GM12864 (cell line): ENCODE measurements at places on chromosomes 5 and 9.

DNA sequence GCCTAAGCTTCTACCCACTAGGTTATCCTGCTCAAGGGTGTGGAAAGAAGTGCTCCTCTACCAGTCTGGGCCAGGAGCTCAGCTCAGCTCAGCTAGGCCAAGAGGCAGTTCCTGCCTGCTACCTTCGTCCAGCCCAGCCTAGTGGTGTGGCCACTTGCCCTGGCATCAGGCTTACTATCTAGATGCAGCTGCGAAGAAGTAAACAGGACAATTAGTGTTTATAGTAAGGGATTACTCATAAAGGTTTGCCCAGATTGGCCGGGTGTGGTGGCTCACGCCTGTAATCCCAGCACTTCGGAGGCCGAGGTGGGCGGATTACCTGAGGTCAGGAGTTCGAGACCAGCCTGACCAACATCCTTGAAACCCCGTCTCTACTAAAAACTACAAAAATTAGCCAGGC lies 12.8 kb upstream of the SPATA24 start:
- DNase-seq = no peak

DNA sequence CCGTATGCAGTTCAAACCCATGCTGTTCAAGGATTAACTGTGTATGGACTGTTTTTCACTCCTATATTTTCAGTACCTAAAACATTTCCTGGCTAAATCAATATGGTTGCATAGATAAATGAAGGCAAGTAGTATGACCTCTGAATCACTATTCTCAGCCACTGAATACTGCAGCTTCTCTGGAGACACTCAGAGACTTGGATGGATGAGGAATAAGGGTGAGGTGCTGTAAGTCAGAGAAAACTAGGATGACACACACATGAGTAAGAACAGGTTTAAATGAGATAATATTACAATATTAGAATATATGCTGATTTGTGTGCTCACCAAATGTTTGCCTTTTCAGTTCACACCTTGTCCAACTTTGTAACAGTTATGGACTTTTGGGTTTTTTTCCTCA lies 26.0 kb upstream of the ANXA1 start:
- no peak for DNase-seq

- DNase-seq = no peak
Observed at GRCh38 chr5:7849681-7850394, 1.1 kb downstream of the CFAP90 start.

- no peak for DNase-seq
Observed at GRCh38 chr9:133088146-133088750, 26.5 kb downstream of the CEL start.

DNA sequence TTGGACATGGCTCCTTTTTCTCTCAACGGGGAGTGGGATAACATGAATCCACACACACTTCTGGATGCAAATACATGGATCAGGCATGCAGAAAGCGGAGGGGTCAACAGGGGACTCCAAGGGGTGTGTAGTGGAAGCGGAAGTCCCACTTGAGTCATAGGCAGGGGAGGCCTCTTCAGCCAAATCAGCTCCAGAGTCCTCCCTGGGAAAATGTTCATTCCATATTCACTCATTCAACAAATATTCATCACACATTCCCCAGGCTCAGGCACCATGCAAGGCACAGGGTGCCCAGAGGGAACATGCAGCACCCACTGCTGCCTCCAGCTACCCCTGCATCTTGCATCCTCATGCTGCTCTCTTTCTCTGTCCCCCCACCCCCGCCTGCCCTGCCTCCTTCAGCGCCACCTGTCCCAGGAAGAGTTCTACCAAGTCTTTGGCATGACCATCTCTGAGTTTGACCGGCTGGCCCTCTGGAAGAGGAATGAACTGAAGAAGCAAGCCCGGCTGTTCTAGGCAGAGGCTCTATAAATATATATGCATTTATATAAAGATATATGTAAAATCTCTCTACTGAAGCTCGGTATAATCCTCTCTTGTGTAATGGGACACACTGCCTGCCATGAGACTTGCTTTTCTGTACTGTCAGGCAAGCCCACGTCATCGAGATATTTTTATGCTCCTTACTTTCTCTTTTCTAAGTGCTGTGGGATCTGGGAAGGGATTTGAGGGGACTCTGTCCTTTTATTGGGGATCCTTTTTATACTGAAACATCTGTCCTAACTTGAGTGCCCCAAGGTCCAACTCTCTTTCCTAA lies 13.6 kb upstream of the AFAP1L1 start:
- no peak for DNase-seq

DNA sequence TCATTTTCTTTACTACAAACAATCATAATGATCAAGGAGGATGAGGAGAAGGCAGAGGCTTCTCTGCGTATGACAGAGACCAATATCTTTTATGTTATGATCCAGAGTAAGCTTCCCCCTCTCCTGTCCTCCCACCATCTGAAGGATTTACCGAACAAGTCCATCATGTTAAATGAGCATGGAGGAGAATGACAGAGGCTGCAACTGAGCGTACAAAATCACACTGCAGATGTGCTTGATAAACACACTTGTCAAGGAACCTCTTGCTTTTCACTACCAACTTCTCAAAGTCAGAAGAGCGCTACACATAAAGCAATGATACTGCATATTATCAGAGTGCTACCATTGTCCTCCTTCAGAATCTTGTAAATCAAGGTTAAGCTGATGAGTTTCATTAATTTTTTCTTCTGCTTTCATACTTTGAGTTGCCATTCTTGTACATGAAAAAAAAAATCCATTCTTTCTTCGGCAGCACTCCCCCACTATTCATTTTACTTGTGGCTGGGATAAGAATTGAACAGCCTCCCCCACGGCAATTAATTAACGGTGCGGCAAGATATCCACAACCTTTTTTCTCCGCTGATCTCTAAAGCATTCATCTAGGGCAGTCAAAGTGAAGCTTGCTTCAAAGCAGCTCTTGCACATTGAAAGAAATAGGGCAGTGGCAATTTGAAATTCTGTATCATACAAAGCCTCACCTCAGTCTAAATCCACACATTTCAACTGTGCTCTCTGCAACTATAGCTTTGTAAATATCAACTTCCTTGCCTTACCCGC lies 673.9 kb upstream of the DMAC1 start:
- no peak for DNase-seq

GRCh38 chr5:78610636-78611035 lies 37.9 kb downstream of the LHFPL2 start:
- no peak for DNase-seq

- DNase-seq = no peak
Observed at GRCh38 chr9:24434183-24434582, 111.5 kb downstream of the IZUMO3 start.

DNA sequence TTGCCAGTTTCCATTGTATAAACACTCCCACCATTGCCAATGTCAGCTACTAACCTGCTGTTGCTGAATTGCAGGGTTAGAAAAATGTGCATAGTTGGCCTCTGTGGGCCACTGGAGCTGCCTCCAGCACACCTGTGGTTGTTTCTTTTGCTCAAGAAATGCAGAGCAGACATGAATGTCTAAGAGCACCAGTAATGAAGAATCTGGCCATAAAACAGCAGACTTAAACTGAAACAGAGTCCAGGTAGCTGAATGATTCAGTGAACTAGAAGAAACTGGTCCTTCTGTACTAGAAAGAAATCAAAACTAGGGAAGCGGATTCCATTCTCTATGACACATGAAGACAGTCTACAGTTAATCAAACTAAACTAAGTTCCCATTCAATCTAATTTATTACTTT lies 48.2 kb downstream of the NUDT12 start:
- no peak for DNase-seq

DNA sequence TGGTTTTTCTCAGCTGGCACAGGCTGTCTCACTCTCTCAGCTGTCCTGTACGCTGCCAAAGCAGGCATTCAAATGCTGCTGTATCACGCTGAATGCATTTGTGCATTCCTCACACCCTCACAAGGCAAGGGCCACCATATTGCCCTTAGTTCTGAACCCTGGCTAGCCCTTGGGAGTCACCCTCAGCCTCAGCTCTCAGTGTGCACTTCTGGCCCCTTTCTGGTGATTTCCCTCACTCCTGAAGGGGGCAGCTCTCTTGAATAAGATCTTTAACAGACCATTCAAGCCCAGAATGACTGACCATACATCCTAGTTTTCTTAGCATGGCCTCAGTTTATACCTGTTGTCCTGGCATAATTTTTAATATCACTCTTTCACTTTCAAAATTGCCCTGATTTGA lies 84.3 kb downstream of the HTR1A start:
- DNase-seq = no peak

- DNase-seq = no peak
Observed at GRCh38 chr5:91956738-91957137, 573.6 kb upstream of the ARRDC3 start.

- no peak for DNase-seq
Observed at GRCh38 chr5:106121972-106122605, 1548.6 kb downstream of the EFNA5 start.
